ENCODE measurements at places on chromosomes 5 and 9. TPM values are rescaled to one million over a fixed set of nuclear protein-coding genes. Genes with fewer than 3 reads are reported as not detected.
A peak's percentile ranks its signal among the peaks of the same experiment; 100 is the strongest.

Gene ARAP3
- 11.7 TPM for total RNA-seq

Gene PAXX
- 48.3 TPM for total RNA-seq

Gene LRSAM1
- total RNA-seq = 19.6 TPM

Gene AGTPBP1
- total RNA-seq = 18.2 TPM

Gene NUTM2G
- total RNA-seq = not detected

Gene SLF1
- 5.6 TPM for total RNA-seq

GRCh38 chr9:133527444-133527920 is 2.7 kb upstream of the MYMK start:
- H3K27ac ChIP-seq = peak overlapping the region; percentile 18
- peak; percentile 78 for DNase-seq
- H3K4me1 ChIP-seq = peaks cover 38% of the 10 kb centered on the region
- no peak overlapping the region for H3K4me3 ChIP-seq
- no peaks in the 10 kb centered on the region for H3K36me3 ChIP-seq

DNA sequence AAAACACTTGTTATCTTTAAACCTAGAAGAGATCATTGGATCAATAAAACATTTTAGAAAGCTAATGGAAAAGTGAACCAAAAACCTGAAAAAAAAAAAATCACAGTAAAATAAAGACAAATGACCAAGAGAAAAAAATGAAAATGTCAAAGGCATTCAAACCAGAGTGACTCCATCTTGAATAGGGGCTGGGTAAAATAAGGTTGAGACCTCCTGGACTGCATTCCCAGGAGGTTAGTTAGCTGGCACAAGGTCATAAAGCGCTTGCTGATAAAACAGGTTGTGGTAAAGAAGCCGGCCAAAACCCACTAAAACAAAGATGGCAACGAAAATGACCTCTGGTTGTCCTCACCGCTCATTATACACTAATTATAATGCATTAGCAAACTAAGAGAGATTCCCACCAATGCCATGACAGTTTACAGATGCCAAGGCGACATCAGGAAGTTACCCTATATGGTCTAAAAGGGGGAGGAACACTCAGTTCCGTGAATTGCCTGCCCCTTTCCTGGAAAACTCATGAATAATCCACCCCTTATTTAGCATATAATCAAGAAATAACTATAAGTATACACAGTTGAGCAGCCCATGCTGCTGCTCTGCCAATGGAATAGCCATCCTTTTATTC is 116.7 kb upstream of the NEK6 start:
- H3K4me3 ChIP-seq = no peak overlapping the region
- no peak overlapping the region for H3K27ac ChIP-seq
- H3K4me1 ChIP-seq = no peaks in the 10 kb centered on the region

DNA sequence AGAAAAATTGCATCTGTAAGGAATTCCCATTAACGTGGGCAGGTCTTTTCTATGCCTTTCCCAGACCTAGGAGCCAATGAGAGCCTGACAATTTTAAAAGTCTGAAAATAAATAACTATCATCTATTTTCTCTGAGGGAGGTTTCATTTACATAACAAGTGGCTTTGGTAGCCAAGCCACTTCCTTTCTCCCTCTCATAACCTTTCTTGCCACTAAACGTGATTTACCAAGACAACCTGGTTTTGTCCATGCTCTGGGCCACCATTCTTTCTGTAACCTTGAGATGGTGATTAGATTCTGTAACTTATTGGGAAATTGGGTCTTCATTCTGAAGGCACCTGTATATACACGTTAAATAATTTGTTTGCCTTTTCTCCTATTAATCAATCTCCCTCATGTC is 1046.9 kb downstream of the CDH12 start:
- H3K4me3 ChIP-seq = no peak overlapping the region
- H3K4me1 ChIP-seq = no peaks in the 10 kb centered on the region
- H3K27ac ChIP-seq = no peak overlapping the region
- H3K36me3 ChIP-seq = no peaks in the 10 kb centered on the region
- DNase-seq = no peak
- H3K27me3 ChIP-seq = no peaks in the 10 kb centered on the region

GRCh38 chr9:87062746-87063145 is 115.4 kb upstream of the GAS1 start:
- no peak for DNase-seq
- no peaks in the 10 kb centered on the region for H3K36me3 ChIP-seq
- no peak overlapping the region for H3K27ac ChIP-seq

- no peak for DNase-seq
- no peaks in the 10 kb centered on the region for H3K27me3 ChIP-seq
- H3K36me3 ChIP-seq = no peaks in the 10 kb centered on the region
- no peak overlapping the region for H3K27ac ChIP-seq
- H3K4me3 ChIP-seq = no peak overlapping the region
- peaks cover 6% of the 10 kb centered on the region for H3K4me1 ChIP-seq
These were observed 150.5 kb downstream of the TLE1 start for GRCh38 chr9:81538890-81539289.

- no peak overlapping the region for H3K27ac ChIP-seq
- H3K4me1 ChIP-seq = peaks cover 13% of the 10 kb centered on the region
- no peaks in the 10 kb centered on the region for H3K27me3 ChIP-seq
- no peaks in the 10 kb centered on the region for H3K36me3 ChIP-seq
These were observed 1.5 kb upstream of the MRPS30 start for GRCh38 chr5:44807269-44807668.

DNA sequence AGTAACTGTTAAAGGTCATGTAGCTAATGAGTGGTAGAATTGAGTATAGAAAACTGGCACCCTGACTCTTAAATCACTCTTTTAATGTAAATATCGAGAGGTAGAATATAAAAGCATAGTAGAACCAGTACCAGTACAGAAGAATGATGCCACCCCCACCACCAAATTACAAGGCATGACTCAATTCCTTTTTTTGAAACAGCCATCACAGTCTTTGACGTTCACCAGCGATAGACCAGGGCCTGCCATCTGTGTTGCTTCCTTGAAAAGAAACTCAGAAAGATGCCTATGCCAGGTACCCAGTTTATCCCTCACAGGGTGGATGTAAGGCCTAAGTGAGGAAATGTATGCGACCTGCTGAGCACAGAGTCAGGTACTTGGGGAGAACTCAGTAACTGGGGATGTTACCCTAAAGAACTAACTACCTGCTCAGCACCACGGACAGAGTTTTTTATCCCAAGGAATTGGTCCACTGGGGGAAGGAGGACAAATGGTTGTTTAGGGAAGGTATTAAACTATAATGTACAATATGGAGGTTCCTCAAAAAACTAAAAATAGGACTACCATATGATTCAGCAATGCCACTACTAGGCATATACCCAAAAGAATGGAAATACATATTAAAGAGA is 116.5 kb downstream of the BRINP1 start:
- H3K4me3 ChIP-seq = no peak overlapping the region
- no peaks in the 10 kb centered on the region for H3K36me3 ChIP-seq
- H3K27ac ChIP-seq = no peak overlapping the region
- no peaks in the 10 kb centered on the region for H3K4me1 ChIP-seq

GRCh38 chr5:176994460-176995121 is 12.0 kb downstream of the UIMC1 start:
- no peak for DNase-seq
- no peaks in the 10 kb centered on the region for H3K27me3 ChIP-seq
- H3K27ac ChIP-seq = no peak overlapping the region
- H3K4me1 ChIP-seq = no peaks in the 10 kb centered on the region

DNA sequence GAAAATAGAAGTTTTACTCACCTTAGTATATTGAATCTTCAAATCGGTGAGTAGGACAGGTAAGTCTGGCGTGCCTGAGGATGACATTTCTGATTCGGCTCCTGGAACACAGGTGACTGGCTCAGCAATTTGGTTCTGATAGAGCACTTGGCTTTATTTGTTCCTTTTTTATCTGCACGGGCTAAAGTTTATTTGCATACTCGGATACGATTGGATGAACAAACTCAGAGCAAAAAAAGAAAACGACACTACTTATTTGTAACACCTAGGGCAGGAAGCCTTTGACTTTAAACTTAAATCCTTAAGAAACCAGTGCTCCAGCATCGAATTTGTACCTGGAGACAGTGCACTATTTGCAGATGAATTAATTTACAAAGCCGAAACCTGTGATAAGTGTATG is at the start of gene ALDH1A1:
Gene ALDH1A1 (minus strand): TSS at position 140 of the 400 bp plus-strand sequence. CDS start 53 bp downstream, at position 87.
- no peaks in the 10 kb centered on the region for H3K36me3 ChIP-seq
- H3K4me1 ChIP-seq = peaks cover 32% of the 10 kb centered on the region
- peak within 1 kb of the TSS; percentile 87 for H3K27ac ChIP-seq
- DNase-seq = peak; percentile 68
- no peaks in the 10 kb centered on the region for H3K27me3 ChIP-seq
- H3K4me3 ChIP-seq = peak within 1 kb of the TSS; percentile 27

DNA sequence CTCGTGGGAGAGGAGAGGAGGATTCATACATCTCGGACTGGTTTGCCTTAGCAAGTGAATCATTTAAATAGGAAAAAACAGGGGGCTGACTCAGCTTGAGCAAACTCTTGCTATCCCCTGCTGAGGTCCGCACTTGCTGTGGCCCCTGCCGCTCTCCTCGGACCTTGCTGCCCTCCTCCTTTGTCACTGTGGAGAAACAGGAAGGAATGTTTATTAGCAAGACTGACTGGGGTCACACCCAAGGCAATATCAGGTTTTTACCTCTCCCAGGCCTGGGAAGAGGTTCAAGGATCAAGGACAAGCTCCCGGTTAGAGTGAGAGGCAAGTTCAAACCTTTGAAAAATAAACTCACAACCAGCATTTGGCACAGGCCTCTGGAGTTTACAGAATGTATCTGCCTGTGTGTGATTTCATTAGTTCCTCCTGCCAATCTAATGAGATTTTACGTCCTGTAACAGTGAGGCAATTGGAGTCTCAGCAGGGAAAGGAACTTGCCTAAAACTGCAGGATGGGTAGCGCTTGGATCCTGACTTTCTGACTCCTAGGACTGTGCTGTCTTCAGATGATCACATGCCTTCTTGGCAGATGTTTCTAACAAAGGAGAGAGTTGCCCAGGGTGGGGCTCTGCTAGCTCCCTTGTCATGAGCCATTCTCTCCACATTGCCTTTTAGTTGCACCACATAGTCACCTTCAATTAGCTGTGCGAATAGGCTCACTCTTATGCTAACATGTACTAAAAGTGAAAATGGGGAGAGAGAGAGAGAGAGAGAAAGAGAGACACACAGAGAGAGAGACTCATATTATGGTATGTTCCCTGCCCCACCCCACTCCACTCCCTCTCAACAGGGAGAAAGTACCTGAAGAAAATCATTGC is 108.6 kb upstream of the CDKN2B start:
- DNase-seq = no peak
- no peaks in the 10 kb centered on the region for H3K36me3 ChIP-seq
- H3K27me3 ChIP-seq = no peaks in the 10 kb centered on the region
- H3K27ac ChIP-seq = no peak overlapping the region
- H3K4me3 ChIP-seq = no peak overlapping the region

DNA sequence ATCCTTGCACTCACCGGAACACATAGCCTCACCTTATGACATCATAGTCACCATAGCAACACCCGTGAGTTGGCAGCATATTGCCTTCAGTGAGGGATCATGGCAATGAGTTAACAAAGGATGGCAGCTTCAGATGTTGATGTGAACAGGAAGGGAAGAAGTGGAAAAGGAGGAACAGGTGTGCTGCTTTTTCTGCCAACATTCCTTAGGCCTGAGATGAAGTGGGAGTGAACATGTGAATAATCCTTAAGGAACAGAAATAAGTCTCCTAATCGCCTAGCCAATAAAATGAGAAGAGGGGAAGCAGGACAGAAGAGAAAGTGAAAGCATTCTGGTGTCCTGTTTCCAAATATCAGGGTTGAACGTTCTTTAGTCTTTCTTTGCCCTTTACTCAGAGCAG is 360.0 kb downstream of the BRINP1 start:
- peaks cover 13% of the 10 kb centered on the region for H3K4me1 ChIP-seq
- H3K36me3 ChIP-seq = no peaks in the 10 kb centered on the region
- H3K27ac ChIP-seq = peak overlapping the region; percentile 56
- peak; percentile 26 for DNase-seq

DNA sequence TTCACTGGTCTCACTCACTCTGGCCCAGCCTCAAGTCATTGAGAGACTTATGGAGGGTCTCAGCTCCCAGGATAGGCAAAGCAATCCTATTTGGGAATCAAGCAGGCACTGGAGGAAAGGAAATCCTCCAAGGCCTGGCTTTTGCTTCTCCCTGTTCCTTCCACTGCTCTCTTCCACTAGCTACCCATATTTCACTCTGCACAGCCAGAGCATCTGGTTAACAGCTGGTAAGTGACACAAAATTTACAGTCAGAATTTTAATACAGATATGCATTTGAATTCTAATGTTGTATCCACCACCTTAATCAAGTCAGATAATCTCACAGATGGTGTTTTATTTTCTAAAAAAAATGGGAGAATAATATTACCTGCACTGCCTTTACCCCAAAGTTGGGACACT is 868 bp upstream of the C1QTNF2 start:
- no peak overlapping the region for H3K27ac ChIP-seq
- no peak for DNase-seq
- H3K27me3 ChIP-seq = no peaks in the 10 kb centered on the region
- H3K4me3 ChIP-seq = no peak overlapping the region

- DNase-seq = no peak
- peaks cover 3% of the 10 kb centered on the region for H3K4me1 ChIP-seq
- no peak overlapping the region for H3K4me3 ChIP-seq
- H3K27ac ChIP-seq = no peak overlapping the region
- H3K36me3 ChIP-seq = no peaks in the 10 kb centered on the region
These were observed 17.5 kb downstream of the LMX1B start for GRCh38 chr9:126631254-126631653.

- no peak overlapping the region for H3K27ac ChIP-seq
- H3K4me1 ChIP-seq = peaks cover 24% of the 10 kb centered on the region
- DNase-seq = no peak
- H3K36me3 ChIP-seq = no peaks in the 10 kb centered on the region
- H3K27me3 ChIP-seq = no peaks in the 10 kb centered on the region
These were observed 440.0 kb upstream of the MPDZ start for GRCh38 chr9:13719446-13719845.

DNA sequence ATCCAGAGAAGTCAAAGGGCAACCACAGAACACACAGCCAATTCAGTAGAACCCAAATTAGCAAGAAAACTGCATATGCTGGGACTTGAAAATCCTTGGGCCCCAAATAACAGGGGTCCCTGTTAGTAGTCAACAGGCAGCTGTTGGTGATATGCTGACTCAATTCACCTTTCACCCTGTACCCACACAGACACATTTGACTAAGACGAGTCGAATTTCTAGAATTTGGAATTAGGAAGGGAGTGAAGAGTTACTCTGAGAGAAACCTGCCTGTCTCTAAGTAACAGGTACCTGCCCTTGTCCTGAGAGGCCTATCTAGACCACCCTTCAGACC is 821 bp upstream of the VCP start:
- no peak for DNase-seq
- peaks cover 30% of the 10 kb centered on the region for H3K4me1 ChIP-seq
- H3K36me3 ChIP-seq = peaks cover 2% of the 10 kb centered on the region
- H3K27me3 ChIP-seq = no peaks in the 10 kb centered on the region

GRCh38 chr5:74587300-74587699 is 53.2 kb downstream of the ENC1 start:
- H3K4me3 ChIP-seq = no peak overlapping the region
- no peaks in the 10 kb centered on the region for H3K4me1 ChIP-seq
- no peak overlapping the region for H3K27ac ChIP-seq
- no peaks in the 10 kb centered on the region for H3K27me3 ChIP-seq
- DNase-seq = no peak

- H3K27ac ChIP-seq = no peak overlapping the region
- H3K4me3 ChIP-seq = no peak overlapping the region
- no peaks in the 10 kb centered on the region for H3K36me3 ChIP-seq
- H3K27me3 ChIP-seq = peaks cover 20% of the 10 kb centered on the region
- peak; percentile 44 for DNase-seq
- H3K4me1 ChIP-seq = peaks cover 35% of the 10 kb centered on the region
These were observed 3.8 kb upstream of the NPDC1 start for GRCh38 chr9:137049544-137050449.

- no peak overlapping the region for H3K4me3 ChIP-seq
These were observed 62.0 kb upstream of the CDH6 start for GRCh38 chr5:31131381-31131891.

- no peaks in the 10 kb centered on the region for H3K27me3 ChIP-seq
- peaks cover 24% of the 10 kb centered on the region for H3K4me1 ChIP-seq
- H3K4me3 ChIP-seq = no peak overlapping the region
These were observed 54.9 kb upstream of the GRAMD2B start for GRCh38 chr5:126368239-126368812.

Data from thyroid gland (tissue), 4 donors.